RCC 7860 (cell line): ENCODE measurements at places on chromosomes 5 and 9.

- no peak for DNase-seq
Measured at GRCh38 chr5:27571681-27572080, 533.3 kb upstream of the CDH9 start.

DNA sequence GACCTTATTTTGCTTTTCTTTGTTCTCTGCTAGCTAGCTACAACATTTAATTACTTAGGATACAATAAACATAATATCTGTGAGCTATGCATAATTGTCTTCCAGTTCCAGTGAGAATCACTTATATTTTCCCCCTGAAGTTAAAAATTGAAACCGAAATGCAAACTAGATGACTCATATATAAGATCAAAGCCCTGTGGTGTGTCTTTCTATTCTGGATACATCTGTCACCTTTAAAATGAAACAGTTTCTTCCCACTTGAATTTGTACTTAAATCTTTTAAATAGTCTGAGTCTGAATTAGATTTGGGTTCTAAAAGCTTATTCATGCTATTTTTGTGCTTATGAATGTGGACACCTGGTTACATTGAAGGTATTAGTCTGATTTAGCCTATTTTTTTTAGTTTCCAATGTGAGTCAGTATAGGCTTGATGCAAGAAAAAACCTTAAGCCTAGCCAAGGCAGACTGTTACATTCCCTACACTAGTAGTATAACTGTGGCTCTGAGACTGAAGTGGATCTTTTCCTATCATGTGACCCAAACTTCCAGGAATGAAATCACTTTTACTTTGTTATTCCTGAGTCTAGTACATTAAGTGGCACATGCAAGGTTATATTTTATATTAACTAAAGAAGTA lies 703.5 kb upstream of the RGMB start:
- DNase-seq = no peak

DNA sequence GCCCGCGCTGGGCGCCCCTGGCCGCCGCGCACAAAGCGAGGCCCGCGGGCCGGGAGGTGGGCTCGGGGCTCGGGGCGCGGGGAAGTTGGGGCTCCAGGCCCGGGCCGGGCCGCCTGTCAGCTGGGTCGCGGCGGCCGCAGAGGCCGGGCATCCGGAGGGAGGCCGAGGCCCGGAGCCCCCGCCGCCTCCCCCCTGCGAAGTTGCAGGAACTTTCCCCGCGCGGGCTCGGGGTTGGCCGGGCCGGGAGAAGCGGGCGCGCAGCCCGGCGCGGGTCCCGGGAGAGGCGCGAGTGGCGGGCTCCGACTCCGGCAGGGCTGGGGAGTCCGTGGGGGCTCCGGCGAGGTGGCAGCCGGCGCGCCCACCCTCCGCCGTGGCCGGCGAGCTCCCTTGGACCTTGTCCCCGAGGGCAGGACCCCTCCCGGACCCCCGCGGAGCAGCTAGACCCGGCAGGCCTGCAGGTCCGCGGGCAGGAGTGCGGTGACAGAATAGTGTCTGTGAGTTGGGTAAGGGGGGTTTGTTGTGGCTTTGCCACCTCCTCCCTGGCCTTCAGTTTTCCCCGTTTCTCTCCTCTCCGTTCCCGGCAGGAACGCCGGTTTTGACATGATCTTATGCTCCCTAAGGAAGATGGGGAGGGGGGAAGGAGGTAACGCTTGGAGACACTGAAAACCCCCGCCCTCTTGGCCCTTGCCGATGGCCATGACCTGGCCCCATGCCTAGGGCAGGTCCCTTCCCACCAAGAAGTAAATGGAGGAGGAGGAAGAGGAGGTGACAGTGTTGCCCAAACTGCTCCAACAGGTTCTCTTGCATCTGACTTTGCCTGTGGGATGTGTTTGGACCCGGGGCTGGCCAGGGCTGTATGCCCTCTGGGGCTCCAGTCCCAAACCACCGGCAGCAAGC lies 942 bp downstream of the PHF2 start:
- DNase-seq = no peak

DNA sequence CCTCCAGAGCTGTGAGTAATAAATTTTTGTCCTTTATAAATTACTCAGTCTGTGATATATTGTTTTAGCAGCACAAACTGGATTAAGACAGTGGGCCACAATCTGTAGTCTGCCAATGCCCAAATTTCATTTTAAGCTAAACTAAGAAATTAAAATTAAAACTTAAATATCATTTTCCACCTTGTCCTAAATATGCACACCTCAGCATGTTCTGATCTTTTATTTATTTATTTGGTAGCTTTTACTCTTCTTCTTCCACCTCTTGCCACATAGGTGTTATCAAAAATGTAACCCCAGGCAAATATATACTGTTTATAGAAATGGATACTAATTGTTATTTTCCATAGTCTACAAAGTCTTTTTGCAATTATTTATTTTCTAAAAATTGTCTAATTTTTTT lies 1102.2 kb upstream of the COX7C start:
- no peak for DNase-seq

DNA sequence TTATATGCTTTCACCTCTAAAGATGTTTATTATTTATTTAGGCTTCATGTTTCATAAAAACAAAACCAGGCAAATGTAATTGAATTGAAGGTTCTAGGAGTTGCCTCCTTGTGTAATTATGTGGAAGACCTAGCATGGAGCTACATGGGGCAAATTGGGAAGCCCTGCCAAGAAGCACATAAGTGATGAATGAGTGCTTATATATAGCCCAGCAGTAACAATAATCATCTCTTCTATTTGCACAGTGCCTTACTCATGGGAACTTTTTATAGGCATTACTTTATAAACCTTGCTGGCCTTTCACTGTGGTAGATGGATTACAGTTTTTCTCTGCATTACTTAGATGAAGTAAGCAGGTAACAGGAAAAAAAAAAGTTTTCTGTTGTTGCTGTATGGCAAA lies 40.0 kb upstream of the GRAMD2B start:
- no peak for DNase-seq

GRCh38 chr5:91315701-91316100 lies 67.4 kb downstream of the ARRDC3 start:
- DNase-seq = no peak

GRCh38 chr5:56311306-56311905 lies 78.3 kb upstream of the ANKRD55 start:
- no peak for DNase-seq

- no peak for DNase-seq
Measured at GRCh38 chr5:137994556-137994955, 38.3 kb downstream of the FAM13B start.

- no peak for DNase-seq
Measured at GRCh38 chr5:139094154-139095131, 103.7 kb downstream of the SIL1 start.

- peak; percentile 42 for DNase-seq
Measured at GRCh38 chr5:157855404-157855994, 3.4 kb downstream of the CLINT1 start.

GRCh38 chr5:23042226-23042625 lies 189.1 kb upstream of the CDH12 start:
- no peak for DNase-seq

DNA sequence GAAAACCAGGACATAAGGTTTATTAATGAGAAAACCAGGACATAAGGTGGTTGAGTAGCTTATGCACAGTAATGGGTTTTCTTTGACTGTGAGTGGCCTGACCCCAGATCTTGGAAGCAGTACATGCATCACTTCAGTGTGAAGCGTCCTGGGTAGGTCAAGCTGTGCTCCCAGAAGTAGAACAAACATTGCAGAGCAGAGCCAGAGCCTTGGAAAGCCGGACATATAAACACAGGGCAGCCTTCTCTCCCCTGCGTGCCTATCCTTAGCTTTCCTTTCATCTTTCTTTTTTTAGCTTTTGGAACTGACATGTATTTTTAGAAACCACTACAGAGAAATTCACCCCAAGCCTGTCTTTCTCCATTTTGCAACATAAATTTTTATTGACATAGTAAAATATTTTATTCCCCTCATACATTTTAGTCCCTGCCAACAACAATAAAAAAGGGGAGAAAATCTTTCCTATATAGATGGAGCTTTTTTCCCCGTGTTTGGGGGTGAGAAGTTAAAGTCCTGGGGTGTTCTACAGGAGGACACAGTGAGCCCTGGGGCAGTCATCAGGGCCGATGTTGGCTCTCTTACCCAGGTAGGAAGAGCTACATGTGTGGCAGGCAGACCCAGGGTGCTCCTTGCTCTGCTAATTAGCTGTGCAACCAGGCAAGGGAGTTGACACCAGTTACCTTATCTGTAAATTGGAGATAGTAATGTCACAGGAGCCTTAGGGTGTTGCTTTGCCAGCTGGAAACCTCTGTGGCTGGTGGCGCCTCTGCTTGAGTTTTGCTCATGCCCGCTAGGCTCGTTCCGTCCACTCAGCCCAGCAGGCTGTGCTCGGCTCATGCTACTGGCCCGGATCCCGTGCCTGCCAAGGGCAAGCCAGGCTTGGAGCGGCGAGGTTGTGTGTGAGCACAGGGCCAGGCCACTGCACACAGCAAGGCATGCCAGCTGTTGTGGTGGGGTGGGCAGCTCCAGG lies 389.6 kb downstream of the KDM4C start:
- no peak for DNase-seq

DNA sequence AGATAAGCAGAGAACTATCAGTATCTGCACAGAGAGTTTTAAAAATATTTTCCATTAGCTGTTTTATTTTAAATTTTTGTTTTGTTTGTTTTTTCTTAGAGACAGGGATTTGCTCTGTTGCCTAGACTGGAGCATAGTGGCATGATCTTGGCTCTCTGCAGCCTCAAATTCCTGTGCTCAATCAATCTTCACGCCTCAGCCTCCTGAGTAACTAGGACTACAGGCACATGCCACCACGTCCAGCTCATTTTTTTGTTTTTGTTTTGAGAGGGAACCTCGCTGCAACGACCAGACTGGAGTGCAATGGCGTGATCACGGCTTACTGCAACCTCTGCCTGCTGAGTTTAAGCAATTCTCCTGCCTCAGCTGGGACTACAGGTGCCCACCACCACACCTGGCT lies 138.2 kb upstream of the LPAR1 start:
- DNase-seq = peak; percentile 69

DNA sequence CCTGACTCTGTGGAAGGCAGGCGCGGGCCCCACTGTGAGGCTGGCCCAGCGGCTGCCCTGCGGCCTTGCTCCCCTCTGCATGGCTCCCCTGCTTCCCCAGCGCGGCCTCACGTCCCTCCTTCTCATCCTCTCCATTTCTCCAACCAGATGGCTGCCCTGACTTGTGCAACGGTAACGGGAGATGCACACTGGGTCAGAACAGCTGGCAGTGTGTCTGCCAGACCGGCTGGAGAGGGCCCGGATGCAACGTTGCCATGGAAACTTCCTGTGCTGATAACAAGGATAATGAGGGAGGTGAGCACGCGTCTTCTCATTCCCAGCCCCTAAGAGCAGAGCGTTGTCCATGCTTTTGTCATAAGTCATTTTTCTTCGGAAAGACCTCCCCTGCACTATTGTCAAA lies 129.0 kb upstream of the WWC1 start:
- no peak for DNase-seq

GRCh38 chr9:104276709-104277245 lies 182.7 kb downstream of the SMC2 start:
- peak; percentile 40 for DNase-seq

GRCh38 chr5:123527190-123527589 lies 15.2 kb downstream of the CSNK1G3 start:
- DNase-seq = no peak

DNA sequence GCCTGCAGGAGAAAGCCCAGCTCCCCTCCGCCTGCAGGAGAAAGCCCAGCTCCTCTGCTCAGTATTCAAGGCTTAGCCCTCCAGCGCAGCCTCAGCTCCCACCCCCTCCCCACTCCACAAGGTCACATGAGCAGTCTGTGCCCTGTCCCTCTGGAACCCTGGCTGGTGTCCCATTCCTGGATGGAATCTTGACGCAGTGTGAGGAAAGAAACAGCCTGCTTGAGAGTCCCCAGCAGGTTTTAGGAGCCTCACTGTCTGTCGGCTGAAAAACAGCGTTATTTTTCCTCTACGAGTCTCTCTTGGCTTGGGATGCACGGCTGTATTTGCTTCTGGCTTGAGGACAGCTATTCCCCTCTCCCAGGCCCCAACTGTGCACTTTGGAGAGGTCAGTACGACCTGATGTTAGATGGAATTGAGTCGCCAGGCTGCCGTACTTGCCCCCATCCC lies 210.1 kb upstream of the TRIM32 start:
- no peak for DNase-seq

GRCh38 chr5:17316970-17317459 lies 99.6 kb downstream of the BASP1 start:
- DNase-seq = no peak

GRCh38 chr5:79901631-79902030 lies 89.4 kb downstream of the MTX3 start:
- DNase-seq = no peak

GRCh38 chr5:159907689-159908590 lies 8.3 kb upstream of the ADRA1B start:
- no peak for DNase-seq

DNA sequence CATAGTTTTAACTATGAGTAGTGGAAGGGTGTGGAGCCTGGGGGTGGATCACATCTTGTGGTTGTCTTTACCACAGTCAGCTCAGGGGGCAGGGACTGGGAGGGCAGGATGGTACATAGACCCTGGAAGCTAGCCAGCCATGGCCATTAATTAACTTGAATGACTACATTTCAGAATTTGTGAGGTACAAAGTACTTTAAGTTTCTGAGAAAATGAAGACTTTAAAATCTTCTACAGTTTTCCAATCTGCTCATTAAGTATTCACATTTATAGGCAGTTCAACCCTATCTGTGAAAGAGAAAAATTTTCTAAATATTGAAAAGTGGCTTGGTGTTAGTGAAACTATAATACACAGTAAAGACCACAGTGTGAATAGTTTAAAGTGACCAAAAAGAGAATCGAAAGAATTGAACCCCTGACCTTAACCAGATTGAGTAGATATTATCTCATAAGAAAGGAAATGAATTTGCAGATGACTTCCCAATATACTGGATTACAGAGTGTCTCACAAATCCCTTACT lies 234.2 kb upstream of the MEF2C start:
- DNase-seq = peak; percentile 60

DNA sequence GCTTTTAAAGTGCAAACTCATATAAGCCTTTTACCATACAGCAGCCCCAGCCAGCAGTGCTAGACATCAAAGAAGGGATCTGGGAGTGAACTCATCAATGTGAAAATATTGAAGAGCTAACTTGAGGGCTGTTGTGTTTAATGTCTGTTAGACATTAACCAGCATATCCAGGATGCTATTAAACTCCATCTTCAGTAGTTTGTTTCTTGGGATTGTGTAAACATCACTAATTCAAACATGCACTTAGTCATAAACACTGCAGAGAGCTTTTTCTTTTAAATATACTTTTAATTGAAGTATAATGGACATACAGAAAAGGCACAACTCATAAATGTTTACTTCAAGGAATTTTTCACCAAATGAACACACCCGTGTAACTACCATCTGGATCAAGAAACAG lies 81.8 kb downstream of the TMEM252 start:
- no peak for DNase-seq

DNA sequence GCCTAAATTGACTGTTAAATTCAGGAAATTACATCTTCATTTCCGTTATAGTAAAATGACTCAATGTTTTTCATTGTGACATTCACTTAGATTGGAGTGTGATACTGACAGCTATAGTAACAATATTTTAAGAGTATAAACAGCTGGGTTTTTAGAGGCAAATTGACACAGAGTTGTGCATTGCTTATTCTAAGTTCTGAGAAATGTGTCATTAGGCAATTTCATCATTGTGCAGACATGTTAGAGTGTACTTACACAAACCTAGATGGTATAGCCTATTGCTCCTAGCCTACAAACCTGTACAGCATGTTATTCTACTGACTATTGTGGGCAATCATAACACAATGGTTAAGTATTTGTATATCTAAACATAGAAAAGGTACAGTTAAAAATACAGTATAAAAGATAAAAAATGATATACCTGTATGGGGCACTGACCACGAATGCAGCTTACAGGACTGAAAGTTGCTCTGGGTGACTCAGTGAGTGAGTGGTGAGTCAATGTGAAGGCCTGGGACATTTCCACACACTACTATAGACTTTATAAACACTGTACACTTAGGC lies 132.7 kb downstream of the PDE4D start:
- DNase-seq = no peak
